Fibroblast of skin of right biceps (primary cell): ENCODE measurements at places on chromosomes 12 and 14.
A peak's percentile ranks its signal among the peaks of the same experiment; 100 is the strongest.

DNA sequence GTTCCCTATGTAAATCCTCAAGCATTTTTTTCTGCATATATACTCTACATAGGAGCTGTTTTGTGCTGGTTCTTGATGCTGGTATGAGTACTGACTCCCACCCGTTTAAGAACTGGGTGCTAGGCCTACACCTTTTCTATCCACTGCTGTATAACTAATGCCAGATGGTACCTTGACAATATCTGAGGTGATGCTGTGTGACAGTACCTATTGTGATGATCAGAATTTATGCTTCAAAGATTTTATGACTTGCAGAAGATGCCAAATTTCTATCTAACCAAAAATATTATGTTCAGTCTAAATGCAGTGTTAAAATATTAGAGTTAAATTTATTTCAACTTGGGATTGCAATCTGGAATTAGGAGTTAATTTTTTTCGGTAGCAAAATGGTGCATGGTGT is 272.3 kb upstream of the NOVA1 start:
- DNase-seq: no peak

GRCh38 chr14:23326491-23327332 is 5.5 kb downstream of the PABPN1 start:
- no peak for DNase-seq

DNA sequence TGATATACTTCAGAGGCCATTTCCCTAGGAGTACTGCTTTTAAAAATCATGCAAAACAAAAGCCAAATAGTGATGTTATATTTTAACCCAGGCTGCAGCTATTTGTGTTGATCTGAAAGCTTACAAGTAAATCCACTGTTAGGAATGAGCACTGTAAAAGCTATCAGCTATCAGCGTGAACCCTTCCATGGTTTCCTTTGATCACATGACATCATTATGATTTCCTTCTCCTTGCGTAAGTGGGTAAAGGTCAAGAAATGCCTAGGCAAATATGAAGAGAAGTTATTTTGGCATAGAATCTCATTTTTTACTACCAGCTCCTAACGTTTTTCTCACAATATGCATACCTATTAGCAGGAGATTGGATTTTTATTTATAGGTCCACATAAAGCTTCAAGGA is 48.6 kb upstream of the CATSPERB start:
- no peak for DNase-seq

DNA sequence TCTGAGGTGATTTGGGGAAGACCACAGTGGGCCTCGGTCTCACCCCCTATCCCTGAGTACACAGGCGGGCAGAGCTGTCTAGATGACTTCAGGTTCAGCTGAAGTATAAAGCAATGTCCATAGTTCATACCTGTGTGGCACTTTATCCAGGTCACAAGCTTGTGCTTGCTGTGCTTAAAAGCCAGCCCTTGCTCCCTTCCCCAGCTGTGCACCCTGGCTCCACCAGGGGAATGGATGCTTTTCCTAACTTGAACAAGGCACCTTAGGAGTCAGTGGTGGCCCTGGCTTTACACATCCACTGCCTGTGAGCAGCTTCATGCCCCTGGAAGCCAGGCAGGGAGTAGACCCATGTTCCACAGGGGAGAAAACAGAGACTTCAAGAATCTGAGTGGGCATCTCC is 5.5 kb downstream of the CARMIL3 start:
- no peak for DNase-seq

DNA sequence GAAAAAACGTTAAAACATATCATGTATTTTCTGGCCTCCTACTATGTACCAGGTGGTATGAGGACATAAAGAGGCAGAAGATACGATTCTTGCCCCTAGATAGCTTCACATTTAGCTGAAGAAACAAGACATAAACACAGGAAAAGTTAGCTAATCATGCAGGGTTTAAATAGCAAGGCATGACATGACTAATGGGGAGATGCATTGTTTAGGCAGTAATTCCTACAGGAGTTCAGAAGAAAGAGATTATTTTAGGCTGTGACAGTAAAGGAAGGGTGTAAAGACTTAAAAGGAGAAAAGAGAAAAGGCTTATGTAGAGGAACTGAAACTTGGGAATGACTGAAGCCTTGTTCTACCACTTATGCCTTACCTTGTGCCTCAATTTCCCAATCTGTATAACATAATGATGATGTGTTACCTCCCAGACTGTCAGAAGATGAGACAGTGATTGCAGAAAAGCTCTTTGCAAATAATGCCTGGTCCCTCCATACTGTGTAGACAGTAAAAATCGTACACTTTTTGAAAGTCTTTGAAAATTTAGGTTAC is 44.4 kb downstream of the PRKCH start:
- no peak for DNase-seq

- peak; percentile 38 for DNase-seq
Measured at GRCh38 chr14:101235335-101236103, 325.8 kb upstream of the DIO3 start.

- DNase-seq: peak; percentile 71
Measured at GRCh38 chr12:29611906-29612305, 114.4 kb upstream of the OVCH1 start.

- DNase-seq: peak; percentile 18
Measured at GRCh38 chr14:58272588-58273372, 25.6 kb upstream of the ARID4A start.

DNA sequence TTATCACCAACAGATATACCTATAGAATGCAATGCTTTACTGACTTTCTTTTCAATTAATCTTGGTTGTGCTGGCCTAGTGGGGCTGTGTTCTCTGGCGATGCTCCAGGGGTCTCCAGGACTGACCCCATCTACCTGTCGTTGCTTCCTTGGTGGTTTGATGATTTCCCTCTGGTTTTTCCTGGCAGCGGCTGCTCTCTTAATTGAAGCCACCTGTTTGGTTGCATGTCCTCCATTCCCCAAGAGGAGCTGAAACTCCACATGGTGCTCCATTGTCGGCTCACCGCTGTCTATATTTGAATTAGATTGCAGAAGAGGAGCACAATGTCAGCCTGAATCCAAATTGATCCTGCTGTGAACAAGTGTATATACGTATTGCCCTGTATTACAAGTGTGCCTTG is 7.1 kb upstream of the IFNG-AS1 start:
- peak; percentile 75 for DNase-seq

DNA sequence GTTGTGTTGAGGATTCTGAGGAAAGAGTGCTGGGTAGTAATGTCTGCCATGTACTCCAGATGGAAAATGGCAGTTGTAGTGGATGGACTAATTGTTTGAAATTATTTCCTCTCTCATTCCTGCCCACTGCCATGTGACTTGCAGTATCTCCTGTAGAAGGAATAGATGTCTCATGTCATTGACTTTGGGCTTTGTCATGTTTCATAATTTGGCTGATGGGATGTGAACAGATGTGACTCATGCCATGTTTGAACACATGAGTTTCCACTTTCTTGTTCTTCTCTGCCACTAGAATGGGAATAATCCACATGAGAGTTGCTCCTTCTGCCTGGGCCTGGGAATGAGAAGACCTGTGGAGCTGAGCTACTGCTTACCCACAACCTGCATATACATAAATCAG is 2.4 kb upstream of the CALCOCO1 start:
- no peak for DNase-seq

GRCh38 chr12:15987696-15988095 is 76.6 kb downstream of the DERA start:
- DNase-seq: no peak

- DNase-seq: peak; percentile 55
Measured at GRCh38 chr14:100827101-100828021, 1.4 kb downstream of the MEG3 start.

GRCh38 chr14:103700753-103701490 is 14.3 kb downstream of the XRCC3 start:
- DNase-seq: no peak

GRCh38 chr12:96140174-96140573 is 54.0 kb upstream of the ELK3 start:
- DNase-seq: peak; percentile 95

DNA sequence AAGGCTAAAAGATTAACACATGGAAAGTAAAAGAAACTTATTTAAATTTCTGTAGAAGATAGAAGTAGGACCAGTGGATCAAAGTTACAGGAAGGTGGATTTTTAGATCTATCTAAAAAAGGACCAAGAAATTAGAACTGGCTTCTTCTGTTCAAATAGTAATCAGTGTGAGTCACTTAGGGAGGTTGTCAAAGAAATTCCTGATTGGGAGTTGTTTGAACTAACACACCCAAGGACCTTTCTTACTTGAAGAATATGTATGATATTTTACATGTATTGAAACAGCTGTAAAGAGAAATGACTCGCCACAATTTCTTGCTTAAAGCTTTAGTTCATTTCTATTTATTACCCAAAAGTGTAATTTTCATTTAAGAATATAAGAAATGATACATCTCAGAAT is 256.9 kb downstream of the RAD51B start:
- DNase-seq: peak; percentile 48

- DNase-seq: peak; percentile 23
Measured at GRCh38 chr14:85617791-85618190, 87.8 kb downstream of the FLRT2 start.

- DNase-seq: no peak
Measured at GRCh38 chr12:27151479-27151878, 69.1 kb upstream of the C12orf71 start.

DNA sequence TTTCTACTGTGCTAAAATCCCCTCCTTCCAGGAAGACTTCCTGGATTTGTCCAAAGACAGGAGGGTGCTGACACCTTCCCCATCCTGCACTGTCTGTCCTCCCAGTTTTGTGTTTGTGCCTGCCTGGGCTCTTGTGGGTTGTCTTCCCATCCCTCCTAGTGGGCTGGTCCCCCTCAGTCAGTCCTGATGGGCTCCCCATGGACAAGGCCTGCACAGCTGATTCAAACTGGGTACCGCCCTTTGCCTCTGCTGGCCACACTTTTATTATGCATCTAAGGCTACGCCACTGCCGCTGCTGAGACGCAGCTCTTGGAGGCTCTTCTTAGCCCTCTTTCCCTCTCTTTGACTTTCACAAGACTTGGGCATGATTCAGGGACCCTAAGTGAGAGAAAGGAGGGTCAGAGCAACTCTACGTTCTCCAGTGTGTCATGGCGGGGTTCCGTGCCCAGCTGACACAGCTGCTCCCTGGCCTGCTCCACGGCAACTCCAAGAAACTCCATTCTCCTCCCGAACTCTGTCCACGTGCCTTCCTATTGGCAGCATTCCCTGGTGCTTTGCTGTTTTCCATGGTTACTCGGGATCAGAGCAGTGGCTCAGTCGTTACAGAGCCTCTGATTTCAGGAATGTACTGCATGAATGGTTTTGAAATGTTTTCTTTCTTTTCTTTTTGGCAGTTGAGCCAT is 3.8 kb upstream of the KRT85 start:
- peak; percentile 66 for DNase-seq

DNA sequence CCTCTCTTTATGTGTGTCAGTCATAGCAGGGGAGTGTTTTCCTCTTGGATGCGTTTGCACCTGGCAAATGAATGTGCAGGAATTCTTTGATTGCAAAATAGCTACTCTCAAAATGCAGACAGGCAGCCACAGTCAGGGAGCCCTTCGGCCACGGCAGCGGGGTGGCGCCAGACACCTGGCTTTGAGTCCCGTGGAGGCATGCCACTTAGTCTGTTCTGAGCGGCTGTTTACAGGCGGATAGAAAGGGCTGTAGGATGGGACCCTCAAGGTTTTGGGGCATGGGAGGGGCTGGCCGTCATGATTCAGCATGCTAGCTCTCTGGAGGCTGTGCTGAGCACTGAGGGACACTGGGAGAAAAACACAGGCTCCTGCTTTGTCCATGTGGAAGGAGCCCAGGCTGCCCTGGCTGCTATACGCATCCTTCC is 117.1 kb downstream of the SLC25A47 start:
- peak; percentile 69 for DNase-seq

- no peak for DNase-seq
Measured at GRCh38 chr12:118429688-118430383, 53.5 kb downstream of the SUDS3 start.

- no peak for DNase-seq
Measured at GRCh38 chr12:89470741-89471509, 53.7 kb downstream of the GALNT4 start.

DNA sequence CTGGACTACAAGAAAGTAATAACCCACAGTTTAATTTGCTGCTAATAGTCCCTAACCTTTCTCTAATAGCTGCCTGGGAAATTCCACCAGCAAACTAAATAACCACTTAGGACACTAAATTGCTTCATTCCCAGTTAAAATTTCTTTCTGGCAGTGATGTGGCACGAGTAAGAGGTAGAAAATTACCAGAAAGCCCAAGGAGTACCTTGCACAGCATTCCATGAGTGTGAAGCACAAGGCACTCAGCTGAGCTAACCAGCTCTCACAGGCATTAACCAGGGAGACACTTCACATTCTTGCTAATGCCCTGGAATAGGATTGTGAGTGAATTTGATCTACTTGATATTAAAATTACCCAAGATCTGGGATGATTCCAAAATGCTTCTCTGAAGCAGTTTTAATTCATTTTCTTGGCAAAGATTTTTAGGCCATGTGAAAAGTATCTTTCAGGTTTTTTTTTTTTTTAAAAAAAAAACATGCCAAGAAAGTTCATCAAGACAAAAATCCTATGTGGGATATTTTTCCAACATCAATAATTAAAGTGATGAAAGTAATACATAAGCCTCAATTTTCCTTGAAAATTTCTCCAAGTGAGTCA is 29.5 kb downstream of the TSPAN8 start:
- peak; percentile 83 for DNase-seq

GRCh38 chr14:55000381-55000780 is 26.5 kb downstream of the WDHD1 start:
- no peak for DNase-seq
